Stimulated activated CD4-positive, alpha-beta T cell treated with anti-CD3 and anti-CD28 coated beads, Interleukin-4, amount 100 ng/mL, for 4 hours (primary cell): ENCODE measurements at places on chromosomes 1 and 21.

- no peak for DNase-seq
Observed at GRCh38 chr1:244349581-244350001, 102.1 kb downstream of the ADSS2 start.

GRCh38 chr1:54365398-54365797 is 40.8 kb downstream of the SSBP3 start:
- no peak for DNase-seq

DNA sequence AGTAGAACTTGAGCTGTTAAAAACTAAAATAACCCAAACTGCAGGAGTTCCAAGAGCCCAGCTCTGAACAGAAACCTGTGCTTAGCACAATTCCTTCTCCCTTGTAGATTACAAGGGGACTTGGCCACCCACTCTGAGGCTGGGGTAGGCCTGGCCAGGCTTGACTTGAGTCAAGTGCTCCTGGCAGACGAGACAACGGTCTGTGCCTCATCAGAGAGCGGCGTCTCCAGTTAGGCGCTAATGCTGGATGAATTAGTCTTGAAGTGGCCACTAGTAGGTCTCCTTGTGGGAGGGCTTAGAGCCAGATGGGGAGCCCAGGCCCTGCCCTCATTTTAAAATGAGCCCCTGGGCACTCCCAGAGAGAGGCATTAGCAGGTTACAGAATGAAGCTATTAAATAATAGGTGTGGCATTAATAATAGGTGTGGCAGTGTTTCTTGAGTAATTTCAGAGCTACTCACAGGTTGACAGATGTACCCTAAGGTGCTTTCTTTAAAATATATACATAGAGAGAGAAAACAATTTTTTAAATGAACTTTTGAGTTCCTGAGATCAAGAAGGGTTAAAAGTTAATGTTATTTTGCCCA is 1.1 kb downstream of the EEIG2 start:
- peak; percentile 35 for DNase-seq

GRCh38 chr1:21638531-21639341 is 30.4 kb downstream of the RAP1GAP start:
- no peak for DNase-seq
